ENCODE measurements at places on chromosomes 7 and 10.

- DNase-seq: no peak
Observed at GRCh38 chr7:135713836-135714470, 14.0 kb downstream of the SLC13A4 start.

DNA sequence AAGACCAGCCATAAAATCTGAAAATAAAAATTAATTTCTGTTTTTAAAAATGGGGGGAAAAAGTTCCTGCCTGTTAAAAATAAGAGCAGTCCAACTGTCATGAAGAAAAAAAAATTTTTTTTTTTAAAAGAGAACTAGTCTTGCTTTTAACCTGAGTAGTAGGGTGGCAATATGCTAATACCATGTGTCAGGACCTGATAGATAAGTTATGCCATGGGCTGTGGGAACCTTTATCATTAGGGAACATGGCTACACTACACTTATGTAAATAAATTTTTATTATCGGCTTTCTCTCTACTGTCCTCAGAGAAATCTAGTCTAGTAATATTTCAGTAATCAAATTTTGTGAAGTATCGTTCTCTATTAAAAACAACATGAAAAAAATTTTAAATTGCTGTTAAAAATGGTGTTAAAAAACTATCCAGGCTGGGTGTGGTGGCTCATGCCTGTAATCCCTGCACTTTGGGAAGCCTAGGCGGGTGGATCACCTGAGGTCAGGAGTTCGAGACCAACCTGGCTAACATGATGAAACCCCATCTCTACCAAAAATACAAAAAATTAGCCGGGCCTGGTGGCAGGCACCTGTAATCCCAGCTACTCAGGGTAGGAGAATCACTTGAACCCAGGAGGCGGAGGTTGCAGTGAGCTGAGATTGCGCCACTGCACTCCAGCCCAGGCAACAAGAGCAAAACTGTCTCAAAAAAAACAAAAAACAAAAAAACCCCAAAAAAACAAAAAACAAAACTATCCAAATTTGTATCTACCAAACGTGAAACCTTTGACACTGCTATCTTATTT is 20.7 kb downstream of the NT5C3A start:
- no peak for DNase-seq

DNA sequence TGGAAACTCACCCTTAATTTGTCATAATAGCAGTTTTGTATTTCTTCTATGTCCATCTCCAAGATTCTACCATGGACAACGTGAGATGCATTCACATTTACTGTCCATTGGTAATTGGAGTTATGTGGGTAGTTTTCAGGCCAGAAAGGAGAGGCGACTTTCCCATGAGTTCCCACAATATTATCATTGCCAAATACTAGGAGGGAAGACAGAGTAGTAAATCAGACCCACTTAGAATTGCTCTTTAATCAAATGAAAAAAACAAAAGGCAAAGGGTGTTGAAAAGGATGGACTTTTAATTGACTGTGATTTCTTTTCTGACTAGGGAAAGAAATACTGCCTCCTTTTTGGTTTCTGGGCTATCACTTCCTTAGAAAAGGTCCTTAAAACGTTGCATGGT is 121.7 kb upstream of the RSU1 start:
- no peak for DNase-seq

DNA sequence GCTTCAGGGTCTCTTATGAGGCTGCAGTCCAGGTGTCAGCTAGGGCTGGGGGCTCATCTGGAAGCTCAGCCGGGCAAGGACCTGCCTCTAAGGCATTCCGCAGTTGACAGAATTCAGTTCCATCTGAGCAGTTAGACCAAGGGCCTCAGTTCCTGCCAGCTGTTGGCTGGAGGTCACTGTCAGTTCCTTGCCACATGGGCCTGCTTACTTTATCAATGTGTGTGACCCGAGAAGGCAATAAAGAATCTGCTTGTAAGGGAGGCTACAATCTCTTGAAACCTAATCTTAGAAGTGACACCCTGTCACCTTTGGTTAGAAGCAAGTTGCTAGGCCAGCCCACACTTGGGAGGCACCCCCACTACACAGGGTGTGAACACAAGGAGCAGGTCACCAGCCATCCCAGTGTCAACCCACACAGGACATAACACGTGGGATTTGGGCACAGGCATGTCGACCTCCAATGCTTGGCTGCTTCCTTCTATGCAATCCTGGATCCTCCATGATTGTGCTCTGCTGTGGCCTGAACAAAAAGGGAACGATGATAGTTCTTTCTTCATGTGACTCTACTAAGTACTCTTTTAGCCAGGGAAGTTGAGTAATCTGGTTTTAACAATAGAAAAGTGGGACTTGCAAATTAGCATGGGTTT is 41.8 kb downstream of the MTURN start:
- no peak for DNase-seq

DNA sequence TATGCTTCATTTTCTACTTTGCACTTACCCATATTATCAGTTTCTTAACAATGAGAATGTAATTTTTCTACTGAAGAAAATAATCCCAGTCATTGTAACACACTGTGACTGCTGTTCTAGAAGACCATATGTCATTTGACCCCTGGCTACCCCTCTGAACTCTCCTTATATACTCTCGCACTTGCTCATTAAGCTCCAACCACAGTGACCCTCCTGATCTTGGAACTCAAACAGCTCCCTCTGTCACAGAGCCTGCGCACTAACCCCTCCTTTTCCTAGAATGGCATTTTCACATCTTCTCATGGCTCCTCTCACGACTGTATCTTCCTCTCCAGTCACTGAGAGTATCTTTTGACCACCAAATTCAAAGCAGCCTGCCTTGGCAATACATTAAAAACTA is 169.7 kb downstream of the CACNA2D1 start:
- no peak for DNase-seq

- no peak for DNase-seq
Observed at GRCh38 chr10:87531908-87532622, 27.4 kb downstream of the MINPP1 start.

DNA sequence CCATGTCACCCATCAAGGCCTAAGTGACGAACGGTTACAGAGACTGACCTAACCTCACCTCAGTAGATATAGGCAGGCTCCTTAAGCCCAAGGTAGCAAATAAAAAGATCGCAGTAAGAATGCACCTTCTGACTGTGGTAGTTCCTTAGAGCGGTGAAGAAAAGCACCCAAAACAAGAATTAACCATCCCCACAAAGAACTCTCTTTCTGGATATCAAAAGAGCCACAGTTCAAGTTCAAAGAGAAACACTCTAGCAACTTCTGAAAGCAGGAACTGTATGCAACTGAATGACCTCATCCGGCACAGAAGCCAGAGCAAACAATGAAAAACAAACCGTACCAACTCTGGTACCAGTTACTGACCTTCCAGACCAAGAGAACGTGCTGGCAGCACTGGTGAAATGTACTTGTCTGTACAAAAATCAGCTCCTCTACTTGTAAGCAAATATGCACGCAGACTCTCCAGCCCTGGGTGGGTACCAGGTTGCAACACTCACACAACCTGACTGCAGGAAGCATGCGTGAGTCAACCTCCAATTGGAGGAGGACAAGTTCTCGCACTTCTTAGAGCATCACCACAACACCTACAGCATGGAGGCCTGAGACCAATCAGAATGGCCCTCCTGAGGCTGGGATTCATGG is 202.7 kb downstream of the FAM107B start:
- no peak for DNase-seq

DNA sequence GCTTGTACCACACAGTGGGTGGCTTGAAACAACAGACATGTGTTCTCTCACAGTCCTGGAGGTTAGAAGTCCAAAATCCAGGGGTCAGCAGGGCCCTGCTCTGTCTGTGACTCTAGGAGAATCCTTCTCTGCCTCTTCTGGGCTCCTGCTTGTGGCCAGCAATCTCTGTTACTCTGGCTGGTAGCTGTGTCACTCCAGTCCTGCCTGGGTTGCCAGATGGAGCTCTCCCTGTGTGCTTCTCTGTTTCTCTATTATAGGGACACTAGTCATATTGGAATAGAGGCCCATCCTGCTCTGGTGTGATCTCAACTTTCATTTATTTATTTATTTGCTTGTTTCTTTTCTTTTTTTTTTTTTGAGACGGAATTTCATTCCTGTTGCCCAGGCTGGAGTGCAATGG is 276.6 kb upstream of the GALNT17 start:
- no peak for DNase-seq

All from RWPE2 (cell line).